Cerebellar nuclear complex (tissue), 1 donor: ENCODE measurements at places on chromosomes 1 and 21.

- no peak for DNase-seq
Measured at GRCh38 chr1:209109001-209109785, 474.3 kb upstream of the CAMK1G start.

DNA sequence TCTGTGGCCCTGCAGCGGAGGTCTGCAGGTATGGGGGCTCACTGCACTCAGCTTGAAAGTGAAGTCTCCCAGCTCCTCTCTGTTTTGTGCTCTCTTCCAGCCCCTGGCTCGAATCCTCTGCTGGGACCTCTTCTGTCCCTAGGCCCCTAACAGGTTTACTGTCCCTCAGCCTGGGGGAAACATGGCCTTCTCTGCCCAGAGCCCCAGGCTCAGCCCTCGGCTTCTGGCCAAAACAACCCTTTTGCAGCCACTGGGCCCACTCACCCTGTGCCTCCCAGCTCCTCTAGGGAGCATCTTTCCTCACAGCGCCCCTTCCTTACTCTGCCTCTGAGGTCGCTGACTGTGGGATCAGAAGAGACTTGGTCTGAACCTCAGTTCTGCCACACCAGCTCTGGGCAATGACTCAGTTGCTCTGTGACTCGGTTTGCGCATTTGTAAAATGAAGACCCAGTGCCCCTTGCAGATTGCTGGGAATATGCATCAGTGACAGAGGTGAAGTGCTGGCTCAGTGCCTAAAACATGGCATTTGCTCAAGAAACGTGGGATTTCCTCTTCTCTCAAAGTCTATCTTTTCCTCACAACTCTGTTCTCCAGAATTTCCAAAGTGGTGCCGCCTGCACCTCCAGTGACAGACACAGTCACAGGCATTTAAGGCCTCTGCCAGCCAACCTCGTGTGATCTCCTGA is 26.5 kb upstream of the TENT5C start:
- DNase-seq = no peak

GRCh38 chr1:169484101-169484500 is 1.6 kb downstream of the SLC19A2 start:
- no peak for DNase-seq

- no peak for DNase-seq
Measured at GRCh38 chr1:221097479-221098281, 218.4 kb downstream of the HLX start.

- DNase-seq = no peak
Measured at GRCh38 chr1:106798991-106799390, 257.5 kb upstream of the PRMT6 start.

GRCh38 chr1:30815556-30815955 is 58.0 kb upstream of the LAPTM5 start:
- no peak for DNase-seq
